Activated naive CD4-positive, alpha-beta T cell (primary cell): ENCODE measurements at places on chromosomes 16 and 17.

- peak; percentile 99 for DNase-seq
Observed at GRCh38 chr17:8435245-8436168, at the start of gene NDEL1. Gene NDEL1, plus strand, starts transcription at chr17:8435884. Its CDS starts 8,388 bp downstream, at chr17:8444272.

- DNase-seq = no peak
Observed at GRCh38 chr16:50688867-50689266, 4.5 kb upstream of the NOD2 start.

GRCh38 chr17:47815106-47815918 is 6.3 kb downstream of the OSBPL7 start:
- no peak for DNase-seq

- no peak for DNase-seq
Observed at GRCh38 chr17:62967205-62967529, 1.1 kb downstream of the TANC2 start.

GRCh38 chr16:85449885-85450245 is 163.3 kb upstream of the GSE1 start:
- no peak for DNase-seq

DNA sequence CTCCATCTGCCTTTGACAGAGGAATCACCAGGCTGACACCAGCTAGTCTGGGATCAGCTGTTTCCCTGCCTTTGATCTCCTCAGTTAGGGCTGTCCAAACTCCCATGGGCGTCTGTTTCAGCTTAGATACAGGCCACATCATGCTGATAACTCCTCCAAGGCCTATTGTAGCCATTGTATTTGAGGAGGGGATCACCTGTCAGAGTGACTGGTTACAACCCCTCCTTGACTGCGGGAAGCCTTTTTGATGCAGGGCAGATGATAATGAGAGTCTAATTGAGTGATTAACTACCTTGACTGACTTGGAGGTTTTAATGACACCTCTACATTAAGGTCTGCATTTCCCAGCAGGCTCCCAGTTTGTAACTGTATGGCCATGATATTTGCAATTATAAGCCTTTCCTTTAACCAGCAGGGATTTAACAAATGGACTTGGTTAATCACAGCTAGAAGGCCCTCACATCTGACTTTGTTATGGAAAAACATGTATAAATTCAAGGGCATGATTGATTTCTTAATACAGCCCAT is 863.5 kb downstream of the KCNJ2 start:
- DNase-seq = no peak

DNA sequence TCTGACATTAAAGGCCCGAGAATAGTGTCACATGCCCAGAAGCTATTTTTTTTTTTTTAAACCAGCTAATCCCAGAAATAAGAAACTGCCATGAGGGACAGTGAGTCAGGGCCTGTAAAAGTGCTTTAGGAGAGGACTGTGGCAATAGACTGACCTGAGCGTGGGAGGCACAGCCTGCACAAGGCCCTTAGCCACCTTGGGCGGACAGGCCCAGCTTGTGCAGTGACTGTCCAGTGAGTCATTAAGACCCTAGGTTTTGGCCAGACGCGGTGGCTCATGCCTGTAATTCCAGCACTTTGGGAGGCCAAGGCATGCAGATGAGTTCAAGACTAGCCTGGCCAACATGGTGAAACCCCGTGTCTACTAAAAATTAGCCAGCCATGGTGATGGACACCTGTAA is 343.0 kb upstream of the ZFHX3 start:
- DNase-seq = no peak

DNA sequence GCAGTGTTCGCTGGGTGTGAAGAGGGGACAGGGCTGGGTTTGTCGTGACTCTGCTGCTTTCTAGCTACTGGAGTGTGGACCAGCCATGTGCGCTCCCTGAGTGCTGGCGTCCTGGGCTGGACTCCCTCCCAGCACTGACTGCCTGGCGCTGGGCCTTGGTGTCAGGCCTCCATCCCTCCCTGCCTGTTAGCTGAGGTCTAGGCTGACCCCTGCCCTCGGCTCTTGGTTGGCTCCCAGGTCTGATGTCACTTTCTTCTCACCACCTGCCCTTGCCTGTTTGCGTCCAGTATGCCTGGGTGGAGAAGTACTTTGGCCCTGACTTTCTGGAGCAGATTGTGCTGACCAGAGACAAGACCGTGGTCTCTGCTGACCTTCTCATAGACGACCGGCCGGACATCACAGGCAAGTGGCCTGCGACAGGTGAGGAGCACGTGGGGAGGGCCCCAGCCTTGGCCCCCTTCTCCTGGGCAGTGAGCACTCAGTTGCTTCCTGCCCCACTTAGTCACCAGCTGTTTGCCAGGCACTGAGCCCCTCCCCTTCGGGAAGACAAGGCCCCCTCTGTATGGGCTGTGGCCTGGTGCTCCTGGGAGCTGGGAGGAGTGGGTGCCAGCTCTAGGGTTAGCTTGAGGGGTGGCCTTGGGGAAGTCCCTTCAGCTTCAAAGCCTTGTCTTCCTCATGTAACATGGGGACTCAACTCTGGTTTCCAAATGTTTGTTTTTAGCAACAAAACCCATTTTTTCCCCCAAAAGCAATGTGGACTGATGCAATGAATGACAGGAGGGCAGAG is 41.5 kb downstream of the NT5M start:
- no peak for DNase-seq

- peak; percentile 39 for DNase-seq
Observed at GRCh38 chr16:71722801-71723536, 1.5 kb downstream of the PHLPP2 start.

- DNase-seq = no peak
Observed at GRCh38 chr17:66625311-66625767, 209.6 kb upstream of the CACNG5 start.

DNA sequence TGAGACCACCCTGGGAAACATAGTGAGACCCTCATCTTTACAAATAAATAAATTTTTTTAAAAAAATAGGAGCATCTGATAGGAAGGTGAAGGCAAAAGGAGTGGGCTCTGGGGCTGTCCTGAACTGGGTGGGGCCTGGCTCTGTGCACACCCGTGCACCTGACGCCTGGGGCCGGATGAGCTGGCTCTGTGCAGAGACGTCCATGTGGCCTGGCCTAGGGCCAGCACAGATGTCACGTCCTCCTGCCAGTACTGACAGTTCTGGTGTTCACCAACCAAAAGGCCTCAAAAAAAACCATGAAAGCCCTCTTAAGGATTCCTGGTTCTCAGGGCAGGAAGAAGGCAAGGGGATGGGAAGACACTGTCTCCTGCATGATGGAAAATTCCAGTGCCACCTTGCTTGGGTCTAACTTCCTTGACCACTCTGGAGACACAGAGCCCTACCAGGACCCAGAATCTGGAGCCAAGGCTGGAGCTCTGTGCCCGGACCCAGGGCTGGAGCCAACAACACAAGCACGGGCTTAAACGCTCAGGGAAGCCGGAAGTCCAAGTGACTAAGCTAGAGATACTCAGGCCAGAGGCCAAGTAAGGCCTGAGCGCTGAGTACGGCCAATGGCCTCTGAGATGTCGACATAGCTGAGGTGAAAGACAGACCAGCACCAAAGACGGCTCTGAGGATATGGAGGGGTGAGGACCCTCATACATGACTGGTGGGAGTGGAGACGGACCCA is 32.9 kb downstream of the COPRS start:
- DNase-seq = no peak

- no peak for DNase-seq
Observed at GRCh38 chr17:68957944-68958343, 2.8 kb upstream of the ABCA8 start.

- no peak for DNase-seq
Observed at GRCh38 chr17:4953451-4953961, 2.6 kb downstream of the ENO3 start.

- DNase-seq = no peak
Observed at GRCh38 chr16:22719945-22720344, 94.0 kb upstream of the HS3ST2 start.

GRCh38 chr16:2949705-2950352 is 14.2 kb upstream of the KREMEN2 start:
- DNase-seq = no peak

GRCh38 chr17:51642029-51642428 is 381.7 kb downstream of the UTP18 start:
- no peak for DNase-seq

- DNase-seq = no peak
Observed at GRCh38 chr16:53212893-53213223, 158.1 kb downstream of the CHD9 start.

DNA sequence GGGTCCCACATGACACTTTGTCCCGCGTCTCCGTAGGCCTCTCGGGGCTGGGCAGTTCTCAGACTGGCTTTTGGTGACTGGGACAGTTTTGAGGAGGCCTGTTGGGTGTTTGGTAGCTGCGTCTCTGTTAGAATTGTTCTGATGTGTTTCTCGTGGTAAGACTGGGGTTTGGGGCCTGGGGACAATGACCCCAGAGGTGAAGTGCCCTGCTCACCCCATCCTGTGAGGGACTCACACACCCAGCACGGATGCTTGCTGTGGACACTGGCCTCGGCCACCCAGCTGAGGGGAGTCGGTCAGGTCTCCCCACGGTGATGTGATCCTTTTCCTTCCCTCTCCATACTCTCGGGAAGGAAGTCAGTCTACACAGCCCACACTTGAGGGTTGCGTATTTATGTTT is 50.3 kb downstream of the METRNL start:
- no peak for DNase-seq

DNA sequence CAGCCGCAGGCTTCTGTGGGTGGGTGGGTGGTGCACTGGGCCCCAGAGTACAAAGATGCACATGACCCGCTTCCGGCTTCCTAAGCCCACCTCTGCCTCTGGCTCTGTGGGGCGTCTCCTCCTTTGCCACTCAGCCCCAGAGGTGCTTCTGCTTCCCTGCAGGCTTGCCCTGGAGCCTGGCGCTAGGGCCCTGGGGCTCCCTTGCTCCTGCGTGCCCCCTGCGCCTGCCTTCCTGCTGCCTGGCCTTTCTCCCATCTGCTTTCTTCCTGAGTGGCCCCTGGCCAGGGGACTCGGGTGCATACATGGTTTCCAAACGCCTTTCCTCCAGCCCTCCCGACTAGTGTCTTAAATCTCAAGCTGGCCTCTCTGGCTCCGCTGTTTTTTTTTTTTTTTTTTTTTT is 3.4 kb downstream of the WWOX start:
- no peak for DNase-seq

DNA sequence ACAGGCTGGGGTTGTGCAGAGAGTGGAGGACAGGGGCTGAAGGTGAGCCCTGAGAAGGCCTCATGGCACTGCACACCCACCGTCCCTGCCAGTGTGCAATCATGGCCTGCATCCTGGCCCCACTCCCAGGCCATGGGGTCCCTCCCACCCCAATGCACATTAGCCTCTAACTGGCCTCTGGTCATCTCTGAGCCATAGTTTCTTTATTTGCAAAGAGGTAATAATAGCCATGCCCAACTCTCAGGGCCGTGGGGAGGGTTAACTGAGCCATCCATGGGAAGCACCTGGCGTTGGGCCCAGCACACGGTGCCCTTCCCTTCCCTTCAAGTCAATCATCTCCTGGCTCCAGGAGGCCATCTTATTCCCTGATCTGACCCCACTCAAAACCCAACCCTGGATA is 10.8 kb upstream of the ITGA3 start:
- no peak for DNase-seq

- no peak for DNase-seq
Observed at GRCh38 chr17:80960037-80960796, 31.4 kb upstream of the CHMP6 start.

DNA sequence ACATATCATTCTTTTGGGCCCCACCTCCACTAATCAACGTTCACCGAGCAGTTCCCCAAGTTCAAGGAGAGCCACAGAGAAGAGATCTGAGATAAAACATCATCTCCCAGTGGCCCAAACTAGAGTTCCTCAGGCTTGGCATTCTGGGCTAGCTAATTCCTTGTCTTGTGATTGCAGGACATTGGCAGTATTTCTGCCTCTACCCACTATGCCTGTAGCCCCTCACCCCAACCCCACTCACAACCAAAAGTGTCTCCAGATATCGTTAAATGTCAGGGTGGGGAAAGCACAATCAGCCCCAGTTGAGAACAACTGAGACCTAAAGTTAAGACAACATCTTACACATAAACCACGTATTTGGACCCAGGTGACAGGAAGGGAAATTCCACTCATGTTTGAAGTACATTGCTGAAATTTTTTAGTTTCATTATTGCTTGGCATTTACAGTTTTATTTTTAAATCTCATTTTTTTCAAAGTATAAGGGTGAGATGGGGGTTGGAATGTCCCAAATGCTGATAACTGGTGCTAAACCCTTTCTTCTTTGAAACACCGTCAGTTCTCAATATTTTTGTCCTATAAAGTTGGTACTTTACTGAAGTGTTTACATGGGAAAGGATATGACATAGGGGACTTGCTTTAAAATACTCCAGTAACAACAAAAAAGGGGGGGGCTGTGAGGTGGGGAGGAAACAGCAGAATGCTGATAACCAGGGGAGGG is 13.6 kb downstream of the ZC3H7A start:
- DNase-seq = no peak

GRCh38 chr16:54576785-54577184 is 290.2 kb upstream of the IRX3 start:
- no peak for DNase-seq

GRCh38 chr16:27232901-27233625 is 29.7 kb downstream of the KDM8 start:
- no peak for DNase-seq
